ENCODE measurements at places on chromosomes 13 and 19.

DNA sequence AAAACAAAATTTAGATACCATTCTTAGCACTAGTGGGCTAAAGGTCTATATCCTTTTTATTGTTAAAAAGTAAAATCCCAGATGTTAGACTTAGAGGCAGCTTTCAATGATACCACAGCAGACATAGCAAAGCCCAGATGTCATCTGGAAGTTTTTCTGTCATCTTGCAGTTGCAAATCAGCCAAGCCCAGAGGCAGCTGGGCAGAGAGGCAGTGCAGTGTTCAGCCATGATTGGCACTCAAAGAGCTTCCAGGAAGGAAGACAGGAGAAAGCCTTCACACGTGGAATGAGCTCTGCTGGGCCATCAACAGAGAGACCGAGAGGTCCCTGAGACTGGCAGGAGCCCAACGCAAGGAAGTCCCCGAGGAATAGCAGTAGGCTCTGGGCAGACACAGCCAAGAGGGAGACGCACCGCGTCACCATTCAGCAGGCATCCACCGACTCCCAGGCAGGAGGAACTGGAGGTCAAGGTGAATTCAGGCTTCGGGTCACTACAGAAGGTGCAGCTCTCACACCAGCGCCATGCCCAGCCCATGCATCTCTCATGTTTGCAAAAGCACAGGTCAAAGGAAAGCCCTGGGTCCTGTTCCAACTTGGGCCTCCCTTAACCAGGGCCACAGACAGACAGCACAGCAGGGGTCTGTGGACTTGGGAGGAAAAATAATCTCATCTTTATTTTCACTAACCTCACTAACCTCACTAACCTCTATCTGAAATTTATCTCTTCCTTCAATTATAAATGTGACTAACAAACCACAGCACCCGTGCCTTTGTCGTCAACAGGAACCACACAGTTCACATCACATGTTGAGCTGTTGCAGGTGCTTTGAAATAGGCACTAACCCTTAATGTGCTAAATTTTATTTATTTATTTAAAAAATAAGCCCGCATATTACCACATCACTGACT, 54.9 kb downstream of the TUBGCP3 start:
- DNase-seq = no peak

- DNase-seq = no peak
Observed at GRCh38 chr13:98438246-98439125, 138.4 kb downstream of the STK24 start.

DNA sequence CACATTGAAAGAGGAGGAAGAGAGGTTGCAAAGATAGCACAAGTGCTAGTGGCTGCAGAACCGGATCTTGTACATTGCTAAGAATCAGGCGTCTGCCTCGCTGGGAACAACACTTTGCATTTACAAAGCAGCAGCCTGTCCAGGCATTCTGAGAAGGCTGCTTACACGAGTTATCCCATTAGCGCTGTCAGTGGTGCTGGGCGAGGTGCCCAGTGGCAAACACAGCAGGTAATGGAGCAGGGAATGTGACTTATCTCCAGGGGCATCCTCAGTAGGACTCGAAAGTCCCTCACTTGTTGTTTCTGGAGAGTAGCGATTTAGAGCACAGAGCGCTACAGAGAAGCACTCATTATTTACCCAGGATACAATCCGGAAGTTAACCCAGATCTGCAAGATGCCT, 209.6 kb downstream of the OLFM4 start:
- no peak for DNase-seq

DNA sequence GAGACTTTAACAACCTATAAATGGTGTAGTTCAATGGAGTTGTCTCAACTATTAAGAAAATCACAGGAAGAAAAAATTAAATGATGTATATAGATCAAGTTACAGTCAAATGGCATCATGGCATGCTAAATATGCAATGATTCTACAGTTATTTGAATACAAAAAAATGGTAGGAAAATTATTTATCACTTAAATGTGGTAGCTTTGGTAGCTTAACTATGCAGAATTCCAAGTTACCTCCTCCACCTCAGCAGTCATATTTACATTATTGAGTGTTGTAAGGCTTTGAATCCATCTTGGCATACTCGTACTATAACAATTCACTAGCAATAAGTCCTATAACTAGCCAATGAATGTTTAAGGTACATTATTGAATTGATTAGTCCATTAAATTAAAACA, 36.8 kb downstream of the CAB39L start:
- no peak for DNase-seq

DNA sequence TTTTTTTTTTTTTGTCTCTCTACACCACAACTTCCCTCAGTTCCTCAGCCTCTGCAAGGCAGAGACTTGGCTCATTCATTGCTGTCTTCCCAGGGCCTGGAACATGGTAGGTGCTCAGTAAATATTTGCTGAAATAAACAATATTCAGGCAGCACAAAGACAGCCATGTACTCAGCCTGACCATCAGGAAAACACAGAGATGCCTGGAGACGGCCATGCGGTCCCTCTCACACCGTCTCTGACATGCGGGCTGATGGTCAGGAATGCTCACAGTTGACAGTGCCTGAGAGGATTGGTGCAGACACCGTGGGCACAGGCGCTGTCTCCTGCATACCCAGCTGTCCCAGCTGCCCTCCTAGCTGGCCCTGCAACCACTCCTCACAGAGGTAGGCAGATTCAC, 924 bp downstream of the PRAM1 start:
- DNase-seq = no peak

- DNase-seq = peak; percentile 44
Observed at GRCh38 chr13:110444226-110444653, 117.3 kb downstream of the RAB20 start.

DNA sequence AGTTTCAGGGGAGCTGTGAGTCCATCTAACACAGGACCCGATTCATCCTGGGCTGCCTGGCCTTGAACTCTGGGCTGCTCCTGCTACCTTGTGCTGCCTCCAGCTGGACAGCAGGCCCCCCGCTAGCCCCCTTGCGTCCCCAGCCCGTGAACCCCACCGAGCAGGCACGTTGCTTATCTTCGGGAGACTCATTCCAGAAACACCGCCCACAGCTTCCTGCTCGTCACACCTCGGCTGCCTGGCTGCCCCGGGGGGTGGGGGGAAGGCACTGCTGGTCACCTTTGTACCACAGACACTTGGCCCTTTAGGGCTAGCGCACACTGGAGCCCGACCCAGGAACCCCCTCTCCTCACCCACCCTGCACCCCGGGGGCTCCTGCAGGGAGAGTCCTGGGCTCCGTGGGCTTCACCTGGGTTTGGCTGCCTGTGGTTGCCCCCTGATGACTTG, 48.1 kb downstream of the CRTC1 start:
- DNase-seq = no peak

- no peak for DNase-seq
Observed at GRCh38 chr19:4709440-4710280, 14.0 kb downstream of the DPP9 start.

GRCh38 chr19:35049456-35049855, 7.9 kb downstream of the HPN start:
- no peak for DNase-seq

GRCh38 chr13:90974249-90974975, 373.1 kb upstream of the MIR17HG start:
- no peak for DNase-seq

DNA sequence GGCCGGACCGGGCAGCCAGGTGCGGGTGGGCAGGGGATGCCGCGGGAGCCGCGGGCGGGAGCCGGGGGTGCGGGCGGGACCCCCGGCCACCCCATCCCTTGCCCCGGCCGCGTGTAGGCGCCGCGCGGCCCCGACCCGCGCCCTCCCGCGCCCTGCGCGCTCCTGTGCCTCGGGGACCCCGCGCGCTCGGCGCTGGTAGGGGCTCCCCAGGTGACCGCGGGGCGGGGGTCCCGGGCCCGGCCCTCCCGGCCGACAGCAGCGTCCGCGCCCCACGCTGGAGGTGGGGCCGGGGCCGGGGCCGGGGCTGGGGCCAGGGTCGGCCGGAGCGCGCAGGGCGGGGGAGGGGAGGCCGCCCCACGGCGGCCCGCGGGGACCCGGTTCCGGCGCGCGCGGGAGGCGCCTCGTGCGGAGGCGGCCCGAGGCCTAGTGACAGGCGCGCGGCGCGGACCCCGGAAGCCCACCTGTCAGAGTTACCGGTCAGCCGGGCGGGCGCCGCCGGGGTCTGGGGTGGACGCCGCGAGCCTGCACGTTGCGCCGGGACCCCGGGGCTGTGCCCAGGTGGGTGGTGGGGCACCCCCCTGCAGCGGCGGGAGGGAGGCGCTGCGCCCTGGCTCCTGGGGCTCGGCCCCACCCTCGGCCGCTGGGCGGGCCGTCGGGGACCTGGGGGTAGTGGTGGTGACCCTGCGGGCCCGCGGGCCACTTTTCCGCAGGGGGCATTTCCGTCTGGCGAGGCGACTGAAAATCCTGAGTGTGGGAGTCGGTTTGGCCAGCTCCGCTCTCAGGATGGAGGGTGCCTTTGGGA, 518 bp downstream of the TFDP1 start:
- no peak for DNase-seq

DNA sequence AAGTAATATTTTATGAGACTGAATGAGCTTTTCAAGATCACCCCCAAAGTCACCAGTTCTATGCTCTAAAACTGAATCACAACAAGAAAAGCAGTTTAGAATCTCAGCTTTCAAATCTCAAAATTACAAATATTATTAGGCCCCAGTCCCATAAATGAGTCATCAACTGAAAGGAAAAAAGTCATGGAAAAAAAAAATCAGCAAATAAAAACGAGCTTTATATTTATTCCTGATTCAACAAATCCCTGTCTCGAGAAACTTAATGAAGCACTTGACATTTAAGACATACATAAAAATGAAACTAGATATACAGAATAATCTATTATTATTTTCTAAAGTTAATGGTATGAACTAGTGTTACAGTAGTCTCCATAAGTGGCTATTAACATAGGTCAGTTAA, 203.0 kb downstream of the DIAPH3 start:
- no peak for DNase-seq
